ENCODE measurements at places on chromosomes 3 and 15.

DNA sequence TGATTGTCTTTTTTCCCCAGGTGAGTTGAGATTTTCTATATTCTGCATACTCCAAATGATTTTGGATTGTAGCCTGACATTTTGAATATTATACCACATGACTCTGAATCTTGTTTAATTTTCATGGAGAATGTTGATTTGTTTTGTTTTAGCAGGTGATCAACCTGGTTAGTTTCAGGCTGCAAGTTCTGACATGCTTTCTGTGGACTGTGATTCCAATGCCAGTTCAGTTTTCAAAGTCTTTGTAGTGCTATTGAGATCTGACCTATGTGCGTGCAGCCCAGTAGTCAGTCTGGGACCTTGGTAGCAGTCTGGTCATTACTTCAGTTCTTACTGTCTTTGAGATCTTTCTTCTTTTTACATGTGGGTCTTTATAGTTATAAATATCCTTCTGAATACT, 18.6 kb upstream of the MTMR10 start:
- no peak for DNase-seq

DNA sequence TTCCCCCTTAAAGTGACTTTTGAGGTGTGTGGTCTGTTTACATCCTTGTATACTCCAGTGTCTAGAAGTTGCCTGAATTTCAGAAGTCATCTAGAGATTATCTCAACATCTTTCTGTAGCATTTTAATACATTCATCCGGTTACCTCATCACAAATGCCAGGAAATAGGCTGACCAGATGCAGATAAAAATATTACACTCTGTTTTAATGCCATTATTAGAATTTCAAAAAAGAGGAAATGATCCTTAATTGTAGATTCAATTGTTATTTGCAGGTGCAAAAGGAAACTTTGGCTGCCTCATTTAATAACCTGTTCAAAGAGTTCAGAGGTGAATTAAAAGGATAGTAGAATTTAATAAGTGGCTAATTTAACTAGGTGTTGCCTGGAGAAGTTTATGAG, 290.9 kb downstream of the C3orf38 start:
- peak; percentile 57 for DNase-seq

- no peak for DNase-seq
Measured at GRCh38 chr3:150970665-150971324, 1.7 kb downstream of the CLRN1 start.

DNA sequence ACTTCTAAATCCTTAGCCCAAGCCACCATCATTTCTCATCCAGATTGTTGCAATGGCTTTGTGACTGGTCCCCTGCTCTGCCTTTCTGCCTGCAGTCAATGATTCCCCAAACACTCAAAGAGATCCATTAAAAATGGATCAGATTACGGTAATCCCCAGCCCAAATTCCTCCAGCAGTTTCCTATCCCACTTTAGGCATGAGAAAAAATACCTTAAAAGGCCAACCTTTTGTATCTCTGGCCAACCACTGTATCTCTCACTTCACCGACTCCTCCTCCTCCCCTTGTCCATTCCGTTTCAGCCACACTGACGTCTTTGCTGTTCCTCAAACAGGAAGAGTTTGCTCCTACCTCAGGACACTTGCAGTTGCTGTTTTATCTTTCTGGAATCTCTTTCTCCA, 20.9 kb upstream of the IL1RAP start:
- DNase-seq = no peak

DNA sequence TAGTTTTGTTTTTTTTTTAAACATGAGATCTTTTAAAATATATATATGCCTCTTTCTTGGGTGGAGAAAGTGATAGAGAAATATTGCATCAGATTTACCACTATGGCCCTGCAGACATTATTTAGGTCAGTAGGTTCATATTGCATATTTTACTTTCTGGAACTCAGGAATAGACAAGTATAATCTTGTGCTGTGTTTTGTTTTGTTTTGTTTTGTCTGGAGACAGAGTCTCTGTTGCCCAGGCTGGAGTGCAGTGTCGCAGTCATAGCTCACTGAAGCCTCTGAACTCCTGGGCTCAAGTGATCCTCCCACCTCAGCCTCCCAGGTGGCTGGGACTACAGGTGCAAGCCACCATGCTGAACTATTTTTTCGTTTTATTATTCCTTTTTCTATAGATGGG, 21.5 kb upstream of the DUT start:
- DNase-seq = no peak

DNA sequence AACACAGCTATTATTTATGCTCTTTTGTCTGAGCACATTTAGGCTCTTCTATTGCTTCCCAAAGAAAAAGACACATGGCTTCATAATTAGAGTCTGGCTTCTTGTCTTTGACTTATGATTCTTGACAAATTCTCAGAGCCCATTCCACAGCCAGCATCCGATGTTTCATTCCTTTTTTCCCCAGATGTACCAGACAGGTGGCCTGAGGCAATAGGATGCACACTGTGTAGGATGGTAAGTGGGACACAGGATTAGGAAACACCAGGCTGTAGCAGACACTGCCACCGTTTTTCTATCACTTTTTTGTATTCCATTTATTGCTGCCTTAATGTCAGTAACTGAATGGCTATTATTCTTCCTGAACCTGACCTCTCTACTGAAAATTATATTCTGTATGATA, 188.9 kb upstream of the CDIN1 start:
- DNase-seq = no peak

DNA sequence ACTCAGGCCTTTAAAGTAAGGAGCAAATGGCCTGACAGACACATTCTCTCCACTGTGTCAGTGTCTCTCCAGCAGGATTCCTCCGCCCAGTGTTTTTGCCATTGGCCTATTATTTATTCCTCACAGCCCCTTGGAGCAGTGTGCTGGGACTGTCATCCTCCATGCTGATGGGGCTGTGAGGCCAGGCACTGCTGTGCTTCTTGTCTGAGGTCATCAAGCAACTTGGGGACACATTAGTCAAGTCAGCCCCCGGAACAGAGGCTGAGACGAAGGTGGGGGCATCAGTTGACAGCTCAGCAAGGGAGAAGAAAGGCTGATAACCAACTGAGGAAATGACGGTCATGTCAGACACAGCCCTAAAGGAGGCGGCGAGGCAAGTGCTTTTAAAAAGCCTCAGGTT, 67.4 kb downstream of the XXYLT1 start:
- no peak for DNase-seq

DNA sequence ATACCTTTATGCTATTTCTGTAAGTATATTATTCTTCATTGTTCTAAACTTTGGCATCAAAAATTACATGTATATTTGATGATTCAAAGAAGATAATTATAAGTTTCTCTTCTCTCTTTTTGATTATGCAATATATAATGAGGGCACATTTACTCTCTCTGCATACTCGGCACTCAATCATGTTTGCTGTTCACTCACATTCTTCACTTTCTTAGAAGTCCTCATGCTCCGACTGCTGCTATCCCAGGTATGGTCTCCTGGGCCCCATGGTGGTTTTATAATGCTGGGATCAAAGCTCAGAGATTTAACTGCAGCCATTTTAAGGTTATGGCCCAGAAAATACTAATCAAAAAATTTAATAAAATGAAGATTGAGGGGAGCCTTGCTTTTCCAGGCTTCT, 529.7 kb upstream of the IL12A start:
- no peak for DNase-seq

DNA sequence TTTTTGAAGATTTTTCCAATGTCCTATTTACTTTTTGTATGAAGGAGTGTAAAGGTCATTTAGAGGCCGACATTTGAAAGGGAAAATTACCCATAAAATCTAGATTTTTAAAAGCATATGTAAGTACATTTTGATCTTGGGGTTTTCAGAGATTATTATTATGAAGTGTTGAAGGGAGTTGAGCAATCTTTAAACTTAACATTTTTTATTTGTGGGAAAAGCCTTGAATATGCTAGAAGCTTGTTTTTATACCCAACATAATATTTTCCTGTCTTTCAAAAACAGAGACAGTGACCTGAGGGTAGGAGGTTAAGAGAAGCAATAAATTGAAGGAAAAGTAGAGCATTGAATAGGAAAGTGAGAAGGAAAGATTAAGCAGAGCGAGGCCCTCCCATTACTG, 85.7 kb downstream of the SLMAP start:
- DNase-seq = no peak

- DNase-seq = no peak
Measured at GRCh38 chr3:128823631-128824030, 55.8 kb upstream of the ACAD9 start.

- no peak for DNase-seq
Measured at GRCh38 chr3:89340408-89340807, 233.0 kb downstream of the EPHA3 start.

DNA sequence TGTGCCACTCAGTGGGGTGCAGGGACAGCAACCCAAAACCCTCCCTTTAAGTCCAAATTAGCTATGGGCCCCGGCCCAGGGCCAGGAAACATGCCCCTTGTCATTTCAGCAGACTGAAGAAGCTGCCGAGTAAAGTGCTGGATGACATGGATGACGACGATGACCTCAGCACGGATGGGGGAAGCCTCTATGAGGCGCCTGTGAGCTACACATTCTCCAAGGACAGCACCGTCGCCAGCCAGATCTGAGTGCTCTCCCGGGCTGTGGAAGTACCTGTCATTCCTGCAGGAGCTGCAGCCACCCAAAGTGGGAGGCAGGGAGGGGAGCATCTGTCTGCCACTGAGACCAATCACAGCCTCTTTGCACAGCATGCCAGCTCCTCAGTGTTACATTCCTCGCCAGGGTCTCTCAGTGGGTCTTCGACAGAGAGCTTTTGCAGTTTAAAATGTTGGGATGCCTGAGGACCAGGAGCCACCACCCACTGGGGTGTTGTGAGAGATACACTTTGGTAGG, 44.4 kb upstream of the MYZAP start:
- no peak for DNase-seq

- no peak for DNase-seq
Measured at GRCh38 chr15:33807665-33808064, 160.6 kb upstream of the CHRM5 start.

GRCh38 chr3:19931767-19932188, 2.2 kb downstream of the EFHB start:
- DNase-seq = no peak

- peak; percentile 33 for DNase-seq
Measured at GRCh38 chr3:152474585-152474984, 205.9 kb downstream of the MBNL1 start.

DNA sequence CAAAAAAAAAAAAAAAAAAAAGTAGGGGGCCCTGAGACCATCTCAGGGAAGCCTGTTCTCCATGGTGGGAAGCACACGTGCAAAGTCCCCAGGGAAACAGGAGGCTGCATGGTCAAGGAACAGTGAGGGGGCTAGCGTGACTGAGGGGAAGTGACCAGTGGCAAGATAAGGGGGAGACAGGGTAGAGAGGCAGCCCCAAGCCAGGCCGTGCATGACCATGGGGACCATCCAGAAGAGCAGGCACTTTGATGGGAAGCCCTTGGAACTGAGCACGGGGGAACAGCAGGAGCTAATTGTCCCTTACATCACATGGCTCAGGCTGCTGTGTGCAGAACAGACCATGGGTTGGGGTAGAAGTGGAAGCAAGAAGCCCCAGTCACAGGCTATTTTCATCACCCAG, 196.2 kb downstream of the NTRK3 start:
- DNase-seq = no peak

GRCh38 chr3:169966428-169966950, at the start of gene SEC62:
Gene SEC62, plus strand, starts transcription at chr3:169966807. Its CDS starts 16 bp downstream, at chr3:169966823.
- peak; percentile 97 for DNase-seq

DNA sequence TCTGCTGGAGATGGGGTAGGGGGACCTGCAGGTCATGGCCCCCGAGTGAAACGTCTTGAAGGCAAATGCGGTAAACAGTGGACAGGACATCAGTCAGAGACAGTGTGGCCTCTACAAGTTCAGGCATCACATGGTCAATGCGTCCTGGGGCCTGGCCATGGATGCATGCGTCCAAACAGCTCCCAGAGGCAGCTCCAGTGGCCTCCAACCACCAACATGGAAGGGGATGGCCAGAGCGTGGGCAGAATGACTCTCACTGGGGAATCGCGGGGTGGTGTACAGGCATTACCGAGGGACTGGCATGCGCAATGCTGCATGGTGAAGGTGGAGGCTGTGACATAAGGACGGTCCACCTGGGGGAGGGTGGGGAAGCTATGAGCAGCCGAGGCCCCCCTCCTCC, 35.6 kb upstream of the IQSEC1 start:
- no peak for DNase-seq

DNA sequence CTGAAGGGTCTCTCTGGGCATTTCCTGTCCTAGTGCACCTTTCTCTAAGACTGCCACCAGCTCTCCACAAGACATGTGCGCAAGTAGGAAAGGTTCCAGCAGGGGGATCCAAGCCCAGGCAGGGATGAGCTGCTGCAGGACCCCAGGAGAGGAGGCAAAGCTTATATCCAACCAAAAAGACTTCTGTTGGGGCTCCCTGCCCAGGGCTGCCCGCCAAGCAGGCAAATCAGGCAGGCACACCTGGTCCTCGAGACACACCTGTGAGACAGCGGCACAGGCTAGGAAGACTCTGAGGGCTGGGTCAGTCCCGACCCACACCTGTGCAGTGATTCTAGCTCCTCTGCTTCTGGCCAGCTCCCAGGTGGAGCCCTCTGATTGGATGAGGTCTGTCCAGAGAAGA, 80.6 kb downstream of the MYLK start:
- no peak for DNase-seq

DNA sequence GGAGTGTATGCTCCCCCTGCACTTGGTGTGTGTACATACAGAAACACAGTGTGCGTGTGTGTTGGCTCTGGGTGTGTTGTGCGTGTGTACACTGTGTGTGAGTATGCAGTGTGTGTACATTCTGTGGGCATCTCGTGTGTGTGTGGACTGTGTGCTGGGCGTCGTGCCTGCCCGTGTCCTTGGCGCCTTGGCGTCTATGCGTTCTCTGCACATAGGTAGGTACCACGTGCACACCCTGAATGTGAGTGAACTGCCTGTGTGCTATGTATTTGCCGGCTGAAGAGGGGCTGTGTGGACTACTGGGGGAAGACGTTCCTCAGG, 481 bp upstream of the ECE2 start:
- DNase-seq = no peak

- DNase-seq = no peak
Measured at GRCh38 chr3:126439346-126439967, 36.2 kb downstream of the ZXDC start.

GRCh38 chr3:179971280-179971679, 65.5 kb downstream of the PEX5L start:
- DNase-seq = no peak

DNA sequence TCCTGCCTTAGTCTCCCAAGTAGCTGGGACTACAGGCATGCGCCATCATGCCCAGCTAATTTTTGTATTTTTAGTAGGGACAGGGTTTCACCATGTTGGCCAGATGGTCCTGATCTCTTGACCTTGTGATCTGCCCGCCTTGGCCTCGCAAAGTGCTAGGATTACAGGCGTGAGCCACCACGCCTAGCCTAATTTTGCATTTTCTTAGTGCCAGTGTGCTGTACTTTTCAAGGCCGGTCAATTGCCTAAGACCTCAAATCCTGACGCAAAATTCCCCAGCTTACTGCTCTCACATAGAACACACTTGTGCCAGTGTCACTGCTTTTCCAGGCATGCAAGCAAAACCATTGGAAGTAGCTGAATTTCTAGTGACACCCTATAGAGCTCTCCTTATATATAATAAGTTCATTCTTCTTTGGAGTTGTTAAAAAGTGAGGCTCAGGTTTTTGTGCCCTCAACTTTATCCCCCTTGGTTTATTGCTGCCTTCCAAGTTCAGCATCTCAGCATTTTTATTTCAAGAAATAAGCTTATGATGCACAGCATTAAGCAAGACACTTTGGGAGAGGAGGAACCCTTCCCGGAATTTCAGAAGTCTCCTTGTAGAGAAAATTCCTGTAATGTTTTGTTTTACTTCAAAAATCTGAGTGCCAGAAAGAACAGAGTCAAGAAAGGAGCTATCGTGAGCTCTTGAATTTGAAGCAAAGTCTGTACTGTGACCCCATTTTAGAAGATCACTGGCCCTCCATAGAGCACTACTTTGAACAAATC, 93.2 kb downstream of the FILIP1L start:
- DNase-seq = no peak
